ENCODE measurements at places on chromosomes 2 and 18.

DNA sequence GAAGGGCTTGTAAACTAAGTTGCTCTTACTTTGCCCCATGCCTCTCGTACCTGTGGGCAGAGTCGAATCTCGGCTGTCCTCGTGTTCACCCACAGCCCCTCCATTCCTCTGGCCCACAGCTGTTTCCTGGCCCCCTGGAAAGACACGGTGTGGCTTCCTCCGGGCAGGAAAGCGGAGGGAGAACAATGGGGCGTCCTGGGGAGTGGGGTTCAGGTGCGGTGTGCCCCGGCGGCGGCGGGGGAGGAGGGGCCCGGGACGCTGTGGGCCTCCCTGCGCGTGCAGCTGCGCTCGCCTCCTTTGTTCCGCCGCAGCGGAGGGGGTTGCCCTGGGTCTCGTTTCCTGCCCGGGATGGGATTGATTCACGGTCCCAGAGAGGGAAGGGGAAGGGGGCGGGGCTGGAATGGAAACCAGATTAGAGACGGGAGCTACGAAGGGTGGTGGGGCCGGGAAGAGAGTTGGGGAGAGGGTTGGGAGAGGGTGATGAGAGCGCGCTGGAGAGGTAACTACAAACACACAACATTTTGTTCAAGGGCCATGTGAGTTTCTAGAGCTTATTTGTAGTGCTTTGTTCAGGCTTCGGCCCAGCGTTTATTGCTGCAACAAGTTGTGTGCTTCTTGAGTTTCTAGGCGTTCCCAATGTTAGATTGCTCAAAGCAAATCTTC is 796 bp downstream of the MYO1B start:
- DNase-seq = peak; percentile 68

- DNase-seq = no peak
Measured at GRCh38 chr18:46629361-46629760, 27.7 kb downstream of the LOXHD1 start.

- DNase-seq = peak; percentile 14
Measured at GRCh38 chr2:217901835-217902378, 100.9 kb downstream of the TNS1 start.

DNA sequence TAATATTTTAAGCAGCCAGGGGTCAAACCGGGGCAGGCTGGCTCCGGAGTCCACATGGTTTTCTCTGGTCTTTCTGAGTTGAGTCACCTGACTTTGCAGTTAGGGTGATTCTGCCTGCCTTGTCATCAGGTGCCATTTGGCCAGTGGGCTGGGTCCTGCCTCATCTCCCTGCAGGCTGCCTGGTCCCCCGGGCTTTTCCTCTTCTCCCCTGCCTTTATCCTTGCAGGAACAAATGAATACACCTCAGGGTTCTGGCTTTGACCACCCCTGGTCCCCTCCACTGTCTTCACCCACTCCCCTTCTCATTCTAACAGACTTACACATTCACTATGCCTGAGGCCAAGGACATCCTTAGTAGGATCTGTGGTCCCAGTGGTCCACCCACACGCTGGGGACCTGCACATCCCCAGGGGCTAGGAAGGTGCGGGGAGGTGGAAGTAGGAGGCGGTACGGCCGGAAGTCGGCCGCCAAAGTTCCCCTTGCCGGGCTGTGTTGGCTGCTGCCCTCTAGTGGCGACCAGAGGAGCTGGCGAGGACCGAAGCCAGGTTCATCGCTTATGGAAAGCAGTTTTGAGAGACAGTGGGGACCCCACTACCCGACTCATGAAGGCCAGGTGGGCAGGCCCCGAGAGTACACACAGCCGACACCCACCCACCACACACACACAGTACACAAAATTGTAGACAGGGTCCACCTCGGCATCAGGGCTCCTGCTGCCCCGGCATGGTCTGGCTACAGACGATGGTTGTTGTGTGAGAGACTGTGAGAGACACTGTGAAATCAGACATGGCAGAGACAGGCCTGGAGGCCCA is 6.3 kb upstream of the TEX261 start:
- DNase-seq = peak; percentile 58

DNA sequence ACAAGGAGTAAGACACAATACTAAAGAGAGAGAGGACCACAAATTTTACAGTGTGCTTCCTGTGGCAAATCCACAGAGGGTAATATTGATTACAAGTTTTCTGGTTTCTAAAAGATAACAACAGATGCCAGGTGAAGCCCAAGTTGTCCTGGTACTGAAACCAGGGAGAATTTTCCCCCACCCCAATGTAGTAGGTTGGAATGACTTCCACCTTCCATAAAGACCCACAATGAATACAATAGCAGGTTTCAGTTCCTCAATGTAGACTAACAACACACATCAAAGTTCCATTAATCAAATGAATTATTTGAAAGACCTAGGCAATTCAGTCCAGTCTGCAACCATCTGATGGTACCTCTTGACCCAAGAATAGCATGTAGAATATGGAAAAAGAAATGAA is 44.0 kb upstream of the TMEM247 start:
- DNase-seq = no peak

DNA sequence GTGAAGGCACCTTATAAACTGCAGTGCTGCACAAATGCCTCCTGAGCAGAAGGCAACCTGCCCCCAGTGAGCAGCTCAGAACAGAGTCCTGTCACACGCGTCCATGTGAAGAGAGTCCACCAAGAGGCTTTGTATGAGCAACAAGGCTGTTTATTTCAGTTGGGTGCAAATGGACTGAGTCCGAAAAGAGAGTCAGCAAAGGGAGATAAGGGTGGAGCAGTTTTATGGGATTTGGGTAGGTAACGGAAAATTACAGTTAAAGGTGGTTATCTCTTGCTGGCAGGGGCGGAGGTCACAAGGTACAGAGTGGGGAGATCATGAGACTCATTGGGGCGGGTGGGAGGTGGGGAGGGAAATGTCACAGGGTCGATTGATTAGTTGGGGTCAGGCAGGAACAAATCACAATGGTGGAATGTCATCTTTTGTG is 53.4 kb upstream of the RALBP1 start:
- no peak for DNase-seq

GRCh38 chr2:201482543-201482942 is 31.0 kb downstream of the STRADB start:
- no peak for DNase-seq

DNA sequence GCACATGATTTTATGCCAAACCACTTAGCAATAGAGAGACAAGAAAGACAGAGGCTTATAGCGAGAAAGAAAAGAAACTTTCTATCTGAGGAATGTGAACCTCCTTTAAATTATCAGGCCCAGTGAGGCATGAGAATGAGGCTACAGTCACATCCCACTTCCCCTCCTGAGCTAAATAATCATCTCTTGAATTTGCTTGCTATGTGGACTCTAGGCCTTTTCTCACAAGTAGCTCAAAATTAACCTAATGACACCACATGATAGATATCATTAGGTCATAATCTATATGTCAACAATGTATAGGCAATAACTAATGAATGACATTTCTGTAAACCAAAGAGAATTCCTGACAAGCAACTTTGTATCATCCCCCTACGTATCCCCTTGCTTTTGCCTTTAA is 301.5 kb upstream of the MGAT5 start:
- DNase-seq = no peak

GRCh38 chr2:85602476-85603234 is at the start of gene TMEM150A:
Gene TMEM150A, minus strand, starts transcription at chr2:85602698. Its CDS starts 750 bp downstream, at chr2:85601948.
- peak; percentile 88 for DNase-seq

GRCh38 chr2:237878321-237879057 is 19.1 kb downstream of the RAMP1 start:
- no peak for DNase-seq

DNA sequence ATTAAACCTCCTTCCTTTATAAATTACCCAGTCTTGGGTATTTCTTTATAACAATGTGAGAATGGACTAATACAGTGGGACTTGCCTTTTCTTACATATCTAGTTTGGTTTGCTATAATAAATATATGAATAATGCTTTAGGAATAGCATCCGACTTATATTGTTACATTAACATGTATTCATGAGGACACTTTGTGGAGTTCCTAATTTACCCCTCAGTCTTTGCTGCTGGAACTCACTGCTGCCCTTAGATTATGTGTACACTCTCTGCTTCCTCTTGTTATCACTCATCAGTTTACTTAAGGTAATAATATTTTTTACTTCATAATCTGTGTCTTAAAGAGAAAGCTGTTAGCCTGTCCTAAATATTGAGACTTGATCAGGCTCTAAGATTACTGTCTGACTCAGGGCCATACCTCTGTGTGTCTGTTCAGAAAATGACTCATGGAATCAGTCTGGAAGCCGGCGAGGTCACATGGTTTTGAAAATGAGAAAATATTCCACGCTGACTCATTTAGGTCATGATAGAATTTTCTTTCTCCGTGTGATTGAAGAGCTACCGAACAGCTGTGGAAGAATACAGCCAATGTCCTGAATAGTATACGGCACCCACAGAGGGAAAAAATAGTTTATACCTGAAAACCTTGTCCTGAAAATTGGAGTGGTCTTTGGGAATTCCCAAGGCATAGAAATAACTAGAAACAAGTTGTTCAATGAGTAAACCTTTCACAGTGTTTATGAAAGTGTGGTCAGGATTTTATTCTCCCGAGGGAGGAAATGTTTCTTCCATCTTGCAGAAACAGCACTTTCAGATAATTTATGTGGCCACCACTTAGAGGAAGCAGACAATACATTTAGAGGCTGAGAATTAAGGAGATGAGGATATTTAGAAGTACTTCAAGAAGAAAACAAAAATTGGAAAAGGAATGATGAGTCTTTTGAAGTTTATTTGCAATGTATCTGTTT is 156.4 kb downstream of the DSEL start:
- peak; percentile 84 for DNase-seq

GRCh38 chr18:46723856-46724415 is 32.9 kb downstream of the ST8SIA5 start:
- DNase-seq = no peak

DNA sequence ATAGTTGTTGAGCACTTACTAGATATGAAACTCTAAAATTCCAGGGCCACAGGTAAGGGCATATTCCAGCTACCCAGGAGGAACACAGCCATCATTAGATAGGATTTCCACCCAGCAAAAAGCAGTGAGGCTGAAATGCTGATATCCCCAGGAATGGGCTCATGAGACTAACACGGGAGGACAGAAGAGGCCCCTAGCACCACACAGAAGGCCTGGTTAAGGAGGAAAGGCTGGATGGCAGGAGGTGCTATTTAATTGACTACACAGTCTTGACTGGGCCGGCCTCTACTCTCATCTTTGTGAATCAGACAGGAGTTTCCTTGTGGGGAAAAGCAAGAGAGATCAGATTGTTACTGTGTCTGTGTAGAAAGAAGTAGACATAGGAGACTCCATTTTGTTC is 61.7 kb downstream of the MRPL35 start:
- no peak for DNase-seq

DNA sequence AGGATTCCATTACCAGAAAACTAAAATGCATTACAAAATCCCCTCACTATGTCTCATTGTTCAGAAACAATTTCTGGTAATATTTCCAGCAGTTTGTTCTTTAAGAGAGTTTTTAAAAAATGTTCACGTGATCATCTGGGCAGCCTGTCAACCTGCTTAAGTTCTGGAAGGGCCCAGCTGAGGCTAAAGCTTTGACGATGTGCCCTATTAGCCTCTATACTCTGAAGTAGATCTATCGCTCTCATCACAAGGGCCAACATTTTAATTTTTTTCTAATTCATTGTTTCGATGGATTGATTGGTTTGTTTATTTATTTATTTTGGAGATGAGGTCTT is 205.8 kb downstream of the PRKCE start:
- no peak for DNase-seq

GRCh38 chr2:209986415-209986814 is 16.0 kb upstream of the RPE start:
- DNase-seq = no peak

DNA sequence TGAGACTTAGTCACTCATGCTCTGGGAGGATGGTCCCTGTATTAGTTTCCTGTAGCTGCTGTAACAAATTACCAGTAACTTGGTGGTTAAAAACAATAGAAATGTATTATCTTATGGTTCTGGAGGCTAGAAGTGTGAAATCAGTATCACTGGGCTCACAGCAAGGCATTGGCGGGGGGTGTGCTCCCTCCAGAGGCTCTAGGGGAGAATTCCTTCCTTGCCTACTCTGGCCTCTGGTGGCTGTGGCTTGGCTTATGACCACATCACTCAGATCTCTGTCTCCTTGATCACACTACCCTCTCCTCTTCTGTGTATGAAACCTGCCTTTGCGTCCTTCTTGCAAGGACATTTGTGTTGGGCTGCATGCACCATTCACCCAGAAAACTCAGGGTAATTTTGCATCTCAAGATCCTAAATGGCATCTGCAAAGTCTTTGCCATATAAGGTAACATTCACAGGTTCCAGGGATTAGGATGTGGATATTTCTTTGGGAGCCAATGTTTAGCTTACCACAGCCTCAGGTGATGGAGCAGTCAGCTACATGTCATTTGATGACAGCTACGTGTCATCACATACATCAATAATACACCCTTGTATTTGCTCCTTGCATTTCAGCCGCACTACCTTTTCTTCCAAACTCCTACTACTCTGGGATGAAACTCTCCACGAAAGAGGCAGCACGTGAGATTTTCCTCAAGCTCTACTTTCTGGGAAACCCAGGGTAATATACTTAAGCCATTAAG is 49.6 kb upstream of the POU3F3 start:
- peak; percentile 6 for DNase-seq

DNA sequence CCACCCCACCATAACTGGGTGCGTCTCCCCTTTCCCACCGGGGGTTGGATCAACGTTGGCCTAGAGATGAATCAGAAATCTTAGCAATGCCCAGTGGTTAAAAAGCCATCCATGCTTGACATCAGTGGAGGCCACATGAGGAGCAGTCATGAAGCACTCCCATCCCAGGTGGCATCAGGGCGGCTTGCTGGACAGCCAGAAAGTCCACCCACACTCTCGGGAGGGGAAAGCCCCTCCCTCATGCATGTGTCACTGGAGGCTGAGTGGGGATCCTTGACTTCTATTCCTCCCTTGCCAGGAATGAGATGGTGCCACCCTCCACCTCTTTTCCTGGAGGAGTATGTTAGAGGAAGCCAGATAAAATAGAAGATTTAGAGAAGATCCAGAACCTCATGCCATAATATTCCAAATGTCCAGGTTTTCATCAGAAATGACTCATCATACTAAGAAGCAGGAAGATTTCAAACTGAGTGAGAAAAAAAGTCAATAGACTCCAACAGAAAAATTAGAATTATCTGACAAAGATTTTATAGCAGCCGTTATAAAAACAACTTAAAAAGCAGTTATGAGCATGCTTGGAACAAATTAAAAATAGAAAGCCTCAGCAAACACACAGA is 507.1 kb upstream of the ID2 start:
- no peak for DNase-seq

DNA sequence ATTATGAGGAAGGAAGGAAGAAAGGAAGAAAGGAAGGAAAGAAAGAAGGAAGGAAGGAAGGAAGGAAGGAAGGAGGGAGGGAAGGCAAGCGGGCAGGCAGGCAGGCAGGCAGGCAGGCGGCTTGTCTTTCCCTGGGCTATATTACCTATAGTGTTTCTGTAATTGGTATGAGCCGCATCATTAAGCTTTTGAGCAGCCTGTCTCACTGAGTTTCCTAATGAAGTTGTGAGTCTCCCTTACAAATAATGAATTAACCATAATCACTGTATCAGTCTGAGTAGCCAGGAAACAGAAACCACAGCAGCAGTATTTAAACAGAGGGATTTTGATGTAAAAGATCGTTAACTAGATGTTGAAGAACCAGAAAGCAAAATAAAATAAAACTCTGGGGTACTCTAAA is 11.8 kb upstream of the SULT1C3 start:
- no peak for DNase-seq

GRCh38 chr2:112547333-112547732 is 5.1 kb downstream of the POLR1B start:
- peak; percentile 69 for DNase-seq
